ENCODE measurements at places on chromosomes 12 and 14. TPM values are rescaled to one million over a fixed set of nuclear protein-coding genes. Genes with fewer than 3 reads are reported as not detected.

- DNase-seq, result no peak
- H3K4me3 ChIP-seq, result no peak overlapping the region
- no peak overlapping the region for H3K27ac ChIP-seq
- H3K27me3 ChIP-seq, result no peaks in the 10 kb centered on the region
- H3K4me1 ChIP-seq, result no peaks in the 10 kb centered on the region
Observed at GRCh38 chr12:123038966-123039365, 58.5 kb downstream of the ARL6IP4 start.

GRCh38 chr14:29930283-29930682 lies 2.6 kb upstream of the PRKD1 start:
- no peak overlapping the region for H3K27ac ChIP-seq
- H3K36me3 ChIP-seq, result no peaks in the 10 kb centered on the region
- no peak overlapping the region for H3K4me3 ChIP-seq
- peaks cover 12% of the 10 kb centered on the region for H3K27me3 ChIP-seq
- H3K4me1 ChIP-seq, result peaks cover 2% of the 10 kb centered on the region

GRCh38 chr12:131529196-131530040 lies 181.5 kb upstream of the SFSWAP start:
- no peak overlapping the region for H3K4me3 ChIP-seq
- H3K4me1 ChIP-seq, result no peaks in the 10 kb centered on the region
- H3K36me3 ChIP-seq, result no peaks in the 10 kb centered on the region
- no peaks in the 10 kb centered on the region for H3K27me3 ChIP-seq

GRCh38 chr12:4112290-4112689 lies 161.3 kb upstream of the CCND2 start:
- peaks cover 10% of the 10 kb centered on the region for H3K4me1 ChIP-seq
- no peak overlapping the region for H3K27ac ChIP-seq
- H3K36me3 ChIP-seq, result no peaks in the 10 kb centered on the region
- peak; percentile 32 for DNase-seq
- H3K27me3 ChIP-seq, result no peaks in the 10 kb centered on the region

GRCh38 chr12:74021937-74022336 lies 515.7 kb upstream of the ATXN7L3B start:
- H3K4me1 ChIP-seq, result no peaks in the 10 kb centered on the region
- no peaks in the 10 kb centered on the region for H3K36me3 ChIP-seq
- no peaks in the 10 kb centered on the region for H3K27me3 ChIP-seq
- DNase-seq, result peak; percentile 67
- no peak overlapping the region for H3K27ac ChIP-seq
- H3K4me3 ChIP-seq, result no peak overlapping the region

- H3K4me1 ChIP-seq, result no peaks in the 10 kb centered on the region
- H3K27me3 ChIP-seq, result no peaks in the 10 kb centered on the region
- no peak overlapping the region for H3K27ac ChIP-seq
- no peak overlapping the region for H3K4me3 ChIP-seq
Observed at GRCh38 chr14:40656311-40656710, 950.4 kb upstream of the LRFN5 start.

- DNase-seq, result no peak
- no peaks in the 10 kb centered on the region for H3K4me1 ChIP-seq
- no peaks in the 10 kb centered on the region for H3K27me3 ChIP-seq
Observed at GRCh38 chr12:41339784-41340183, 151.7 kb downstream of the PDZRN4 start.

DNA sequence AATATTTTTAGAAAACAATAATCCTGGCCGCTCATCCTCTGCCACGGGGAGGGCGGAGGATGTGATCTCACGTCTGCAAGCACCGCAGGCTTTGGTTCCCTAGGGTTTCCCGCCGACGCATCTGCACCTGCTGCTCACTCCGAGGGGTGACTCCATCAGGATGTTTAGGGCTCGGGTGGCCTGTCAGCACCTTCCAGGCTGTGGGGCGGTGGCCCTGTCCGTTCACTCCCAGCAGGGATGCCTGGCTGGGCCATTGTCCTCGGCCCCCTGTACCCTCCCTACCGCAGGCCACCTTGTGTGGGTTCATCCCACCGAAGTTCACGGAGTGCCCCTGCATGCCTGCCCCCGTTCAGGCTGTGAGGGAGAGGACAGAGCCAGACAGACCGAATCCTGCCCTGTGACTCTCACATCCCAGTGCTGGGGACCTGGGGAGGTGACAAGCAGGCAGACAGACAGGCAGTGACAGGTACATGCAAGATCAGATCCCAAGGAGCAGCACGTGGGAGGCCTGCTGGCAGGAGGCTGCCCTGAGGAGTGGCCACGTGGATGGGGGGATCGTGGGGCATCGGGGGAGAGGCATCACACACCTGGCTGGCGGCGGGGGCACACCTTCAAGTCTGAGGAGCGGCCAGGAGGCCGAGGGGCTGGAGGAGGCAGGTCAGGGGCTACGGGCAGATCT lies 112.6 kb downstream of the ADGRD1 start:
- DNase-seq, result no peak
- H3K4me3 ChIP-seq, result no peak overlapping the region
- no peaks in the 10 kb centered on the region for H3K27me3 ChIP-seq
- no peaks in the 10 kb centered on the region for H3K4me1 ChIP-seq
- no peak overlapping the region for H3K27ac ChIP-seq

GRCh38 chr12:113262710-113263109 lies 41.4 kb downstream of the TPCN1 start:
- H3K36me3 ChIP-seq, result no peaks in the 10 kb centered on the region
- no peaks in the 10 kb centered on the region for H3K27me3 ChIP-seq
- DNase-seq, result no peak
- peaks cover 3% of the 10 kb centered on the region for H3K4me1 ChIP-seq

- no peaks in the 10 kb centered on the region for H3K27me3 ChIP-seq
- H3K27ac ChIP-seq, result no peak overlapping the region
- no peaks in the 10 kb centered on the region for H3K4me1 ChIP-seq
- no peak for DNase-seq
Observed at GRCh38 chr14:86714575-86714974, 1184.6 kb downstream of the FLRT2 start.

DNA sequence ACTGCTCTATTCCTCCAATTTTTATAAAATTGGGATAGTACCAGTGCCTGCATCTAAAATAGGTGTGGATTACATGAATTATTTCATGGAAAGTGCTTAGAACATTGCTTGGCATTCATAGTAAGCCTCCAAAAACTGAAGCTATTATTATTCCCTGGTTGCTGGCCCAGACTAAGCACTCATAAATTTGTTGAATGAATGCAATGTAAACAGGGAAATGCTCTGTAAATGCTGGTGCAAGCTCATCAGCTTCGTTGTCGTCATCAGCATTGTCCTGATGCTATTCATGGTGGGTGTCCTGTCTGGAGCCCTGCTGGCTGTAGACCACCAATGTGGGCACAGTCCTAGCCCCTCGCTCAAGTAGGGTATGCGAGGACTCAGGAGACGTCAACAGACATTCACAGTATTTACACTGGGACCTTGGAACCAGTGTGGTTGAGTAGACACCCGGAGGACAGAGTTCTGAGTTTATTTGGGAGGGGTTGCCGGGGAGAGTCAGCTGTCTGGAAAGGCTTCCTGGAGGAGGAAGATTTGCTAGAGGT lies 16.5 kb downstream of the BDKRB2 start:
- no peaks in the 10 kb centered on the region for H3K27me3 ChIP-seq
- no peak overlapping the region for H3K4me3 ChIP-seq
- no peak for DNase-seq
- no peaks in the 10 kb centered on the region for H3K36me3 ChIP-seq
- H3K27ac ChIP-seq, result no peak overlapping the region

DNA sequence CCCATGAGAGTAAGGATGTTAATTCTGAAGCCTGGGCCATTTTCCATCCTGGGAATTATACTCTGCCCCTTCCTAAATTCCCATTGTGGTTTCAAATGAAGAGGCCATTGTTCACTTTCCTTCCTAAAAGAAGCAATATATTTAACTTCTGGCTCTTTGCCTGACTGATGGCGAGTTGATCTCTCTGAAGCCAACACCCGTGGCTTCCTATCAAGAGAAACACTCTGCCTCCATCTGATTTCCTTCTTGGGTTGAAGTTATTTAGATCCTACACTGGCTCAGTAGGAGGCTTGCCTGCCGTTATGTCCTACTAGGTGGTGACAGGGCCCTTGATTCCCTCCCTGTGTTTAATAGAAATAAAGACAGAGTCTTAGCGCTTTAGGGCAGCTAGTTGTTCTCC lies 97.4 kb downstream of the PRKCH start:
- no peaks in the 10 kb centered on the region for H3K27me3 ChIP-seq
- H3K36me3 ChIP-seq, result no peaks in the 10 kb centered on the region
- DNase-seq, result no peak

DNA sequence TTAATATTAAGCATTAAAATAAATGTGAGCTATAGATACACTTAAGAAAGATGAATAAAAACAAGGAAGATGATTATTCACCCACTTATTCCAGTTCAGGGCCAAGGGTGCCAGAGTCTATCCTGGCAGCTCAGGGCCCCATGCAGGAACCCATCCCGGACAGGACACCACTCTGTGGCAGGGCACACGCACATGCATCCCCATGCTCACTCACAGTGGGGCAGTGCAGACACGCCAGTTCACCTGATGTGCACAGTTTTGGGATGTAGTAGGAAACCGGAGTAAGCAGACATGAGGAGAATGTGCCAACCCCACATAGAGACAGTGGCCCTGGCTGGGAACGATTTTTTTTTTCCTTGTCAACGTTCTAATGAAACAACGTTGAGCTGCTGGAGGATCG lies 47.2 kb downstream of the DICER1 start:
- no peak overlapping the region for H3K27ac ChIP-seq
- no peaks in the 10 kb centered on the region for H3K27me3 ChIP-seq
- H3K4me3 ChIP-seq, result no peak overlapping the region
- H3K4me1 ChIP-seq, result no peaks in the 10 kb centered on the region
- no peak for DNase-seq

The COX8C gene
- not detected for total RNA-seq

The FGF6 gene
- not detected for total RNA-seq

The ACOT6 gene
- total RNA-seq, result not detected

The ESRRB gene
- 0.48 TPM for total RNA-seq

The RACGAP1 gene
- 63.5 TPM for total RNA-seq

The TFCP2 gene
- total RNA-seq, result 49.2 TPM

The TPH2 gene
- 0.90 TPM for total RNA-seq

The KRT75 gene
- total RNA-seq, result not detected

The CFAP73 gene
- total RNA-seq, result not detected

The PTPRR gene
- 0.07 TPM for total RNA-seq

The CNTN1 gene
- 21.0 TPM for total RNA-seq

The PLEK2 gene
- total RNA-seq, result 2.9 TPM
